DMS153 (cell line): ENCODE measurements at places on chromosomes 2 and 18.

DNA sequence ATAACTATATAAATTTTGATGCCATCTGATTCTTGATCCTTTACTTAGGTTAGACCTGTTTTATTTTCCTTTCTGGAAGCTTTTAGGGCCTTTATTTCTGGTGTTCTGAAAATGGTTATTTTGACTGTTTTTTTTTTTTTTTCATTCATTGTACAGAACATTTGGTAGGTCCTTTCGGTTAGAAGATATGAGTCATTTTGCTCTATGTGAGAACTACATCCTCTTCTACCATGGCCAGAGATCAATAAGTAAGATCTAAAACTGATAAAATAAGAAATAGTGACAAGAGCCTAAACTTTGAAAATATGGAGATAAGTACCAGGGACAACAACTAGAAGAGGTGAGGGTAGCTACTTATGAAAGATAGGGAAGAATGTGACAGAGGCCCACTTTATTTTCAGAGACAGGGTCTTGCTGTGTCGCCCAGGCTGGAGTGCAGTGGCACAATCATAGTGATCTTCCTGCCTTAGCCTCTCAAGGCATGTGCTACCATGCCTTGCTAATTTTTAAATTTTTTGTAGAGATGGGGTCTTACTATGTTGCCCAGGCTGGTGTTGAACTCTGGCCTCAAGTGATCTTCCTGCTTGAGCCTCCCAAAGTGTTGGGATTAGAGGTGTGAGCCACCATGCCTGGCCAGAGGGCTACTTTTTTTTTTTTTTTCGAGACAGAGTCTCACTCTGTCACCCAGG lies 66.5 kb downstream of the EIF2AK3 start:
- DNase-seq, result no peak

DNA sequence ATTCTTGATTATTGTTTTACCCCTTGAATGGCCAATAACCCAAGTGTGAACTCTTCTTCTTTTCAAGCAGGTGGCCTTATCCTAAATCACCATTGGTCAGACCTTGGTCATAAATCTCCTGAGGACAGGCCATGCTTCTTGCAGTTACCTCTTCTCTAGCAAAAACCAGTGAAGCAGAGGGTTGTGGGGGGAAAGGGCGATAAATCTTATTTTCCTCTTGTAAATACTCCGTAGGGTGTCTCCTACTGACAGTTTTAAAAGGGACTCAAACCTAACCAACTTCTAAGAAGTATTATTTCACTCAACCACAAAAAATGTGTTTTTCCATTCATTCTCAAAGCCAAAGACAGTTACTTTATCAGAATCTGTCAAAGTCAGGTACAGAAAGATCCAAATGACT lies 168.1 kb upstream of the RMP24 start:
- no peak for DNase-seq

- peak; percentile 69 for DNase-seq
Measured at GRCh38 chr18:62715436-62715758, at the start of gene PHLPP1. PHLPP1 (plus strand) TSS chr18:62715541; CDS start chr18:62715684, 143 bp downstream.

GRCh38 chr18:61833387-61833786 lies 59.4 kb downstream of the RNF152 start:
- peak; percentile 26 for DNase-seq

GRCh38 chr2:69735686-69736085 lies 6.2 kb upstream of the ANXA4 start:
- DNase-seq, result no peak

GRCh38 chr2:20571644-20572215 lies 79.2 kb downstream of the HS1BP3 start:
- DNase-seq, result no peak

DNA sequence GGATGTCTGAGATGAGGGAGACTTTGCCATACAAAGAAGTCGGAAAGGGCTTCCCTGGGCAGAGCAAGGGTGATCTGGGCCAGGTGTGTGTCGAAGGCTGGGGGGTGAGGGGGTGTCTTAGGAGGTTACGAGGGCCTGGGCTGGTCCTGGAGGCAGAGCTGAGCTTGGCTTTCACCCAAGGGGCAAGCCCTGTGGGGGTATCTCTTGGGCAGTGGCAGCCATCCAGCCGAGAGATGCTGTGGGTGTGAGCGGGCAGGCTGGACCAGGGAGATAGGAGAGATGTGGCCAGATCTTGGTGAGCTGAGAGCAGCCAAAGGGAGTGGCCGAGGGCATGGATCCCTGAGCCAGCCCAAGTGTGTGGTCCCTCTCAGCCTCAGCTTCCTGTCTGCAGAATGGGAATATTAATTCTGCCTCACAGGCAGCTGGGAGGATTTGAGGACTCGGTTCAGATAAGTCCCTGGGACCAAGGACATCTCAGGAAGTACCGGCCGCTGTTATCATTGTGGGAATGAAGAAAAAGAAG lies 33.0 kb downstream of the MAL start:
- DNase-seq, result no peak

- DNase-seq, result no peak
Measured at GRCh38 chr2:29723255-29724001, 198.0 kb downstream of the ALK start.

DNA sequence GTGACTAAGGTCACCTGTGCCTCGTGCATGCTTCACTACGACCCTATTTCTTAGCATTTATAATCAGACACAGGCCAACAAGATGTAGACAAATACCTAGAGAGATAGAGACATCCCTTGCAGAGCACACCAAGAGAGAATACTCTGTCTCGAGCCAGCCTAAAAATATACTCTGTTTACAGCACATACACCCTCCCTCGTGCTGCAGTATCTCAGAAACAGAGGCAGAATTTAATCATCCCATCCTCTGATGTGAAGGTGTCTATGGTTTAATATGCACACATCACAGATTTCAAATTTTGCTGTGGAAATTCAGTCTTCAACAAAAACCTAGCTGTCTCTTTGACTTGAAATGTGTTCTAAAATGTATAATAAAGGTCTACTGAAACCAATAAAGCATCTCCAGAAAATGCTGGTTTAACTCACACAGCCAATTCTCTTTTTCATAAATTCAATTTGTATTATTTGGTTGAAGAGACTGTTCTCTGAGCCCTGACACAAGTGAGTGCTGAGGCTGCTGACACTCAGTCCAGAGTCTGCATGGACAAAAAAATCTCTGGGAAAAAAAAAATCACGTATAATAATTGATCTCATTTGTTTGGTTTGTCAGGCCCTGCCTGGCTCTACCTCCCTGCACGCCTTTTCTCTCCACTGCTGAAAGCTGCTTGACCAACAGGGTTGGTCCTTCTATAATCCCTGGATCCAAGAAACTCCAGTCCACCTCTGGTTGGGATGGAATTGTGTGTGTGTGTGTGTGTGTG lies 142.0 kb upstream of the FSHR start:
- no peak for DNase-seq

DNA sequence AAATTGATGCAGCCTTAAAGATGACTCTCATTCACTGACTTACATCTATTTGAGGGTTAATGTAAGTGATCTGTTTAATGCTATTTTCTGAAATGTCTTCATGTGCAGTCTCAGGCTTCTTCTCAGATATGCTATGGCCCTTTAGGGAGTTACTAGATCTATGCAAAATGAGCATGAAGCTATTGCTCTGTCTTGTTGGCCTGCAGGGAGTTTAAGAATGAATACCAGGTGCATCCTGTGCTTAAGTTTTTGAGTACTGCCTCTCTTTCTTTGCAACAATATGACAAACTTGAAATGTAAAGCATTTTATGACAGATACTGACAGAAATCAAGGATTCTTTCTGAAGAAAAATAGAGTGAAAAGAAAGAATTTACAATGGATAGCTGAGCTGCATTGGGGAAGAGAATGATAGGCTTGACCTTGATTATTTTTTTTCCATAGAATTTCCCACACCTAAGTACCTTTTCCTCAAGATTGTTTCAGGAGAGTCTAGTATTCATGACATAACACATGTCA lies 1058.3 kb upstream of the TMEFF2 start:
- no peak for DNase-seq

- no peak for DNase-seq
Measured at GRCh38 chr18:45270289-45270771, 344.9 kb upstream of the SLC14A2 start.

GRCh38 chr2:130300258-130300969 lies 42.3 kb upstream of the IMP4 start:
- no peak for DNase-seq

DNA sequence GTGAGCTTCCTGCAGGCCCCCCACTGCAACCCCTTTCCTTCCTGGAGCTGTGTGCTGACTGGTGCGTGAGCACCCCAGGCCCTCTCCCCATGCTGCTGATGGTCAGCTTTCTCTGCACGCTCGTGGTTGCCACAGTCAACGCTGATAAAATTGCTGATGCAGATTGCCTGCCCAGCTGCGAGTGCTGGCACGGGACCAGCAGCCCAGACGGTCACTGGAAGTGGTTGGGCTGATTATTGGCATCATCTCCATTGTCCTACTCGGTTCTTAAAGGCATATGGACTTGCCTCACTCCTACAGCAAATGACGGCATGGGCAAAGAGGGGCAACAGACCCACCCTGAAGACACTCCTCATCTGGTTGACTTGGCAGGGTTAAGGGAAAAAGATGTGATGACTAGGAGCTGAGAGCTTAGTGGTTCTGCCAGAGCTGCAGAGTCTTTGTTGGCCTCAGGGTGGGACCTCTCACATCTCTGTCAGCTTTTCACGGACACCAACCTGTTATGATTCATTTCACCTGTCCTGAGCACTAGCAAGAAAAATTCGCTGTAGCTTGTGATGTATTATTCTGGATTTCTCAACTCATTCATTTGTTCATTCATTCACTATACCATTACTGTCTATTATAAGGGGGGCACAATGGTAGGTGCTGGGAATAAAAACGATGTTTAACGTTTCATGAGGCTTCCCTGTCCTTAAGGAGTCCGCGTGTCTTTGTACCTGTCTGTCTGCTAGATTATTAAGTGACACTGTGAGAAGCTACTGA lies 38.4 kb downstream of the PAX8 start:
- peak; percentile 56 for DNase-seq

DNA sequence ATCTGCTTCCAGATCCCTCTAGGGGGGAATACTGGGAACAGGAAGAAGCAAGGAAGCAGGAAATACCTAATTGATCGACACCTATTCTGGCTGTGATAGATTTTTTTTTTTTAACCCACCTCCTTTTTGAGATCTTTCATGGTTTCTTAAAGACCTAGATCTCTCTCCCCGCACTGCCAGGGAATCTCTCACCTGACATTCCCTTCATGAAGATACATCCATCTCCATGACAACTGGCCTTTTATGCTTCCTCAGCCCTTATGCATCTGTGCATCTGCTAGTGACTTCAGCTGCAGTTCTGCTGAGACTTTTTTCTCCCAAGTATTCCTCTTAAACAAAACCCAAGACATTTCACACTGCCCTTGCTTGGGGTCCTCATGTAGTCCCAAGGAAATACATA lies 21.1 kb upstream of the CPO start:
- no peak for DNase-seq

DNA sequence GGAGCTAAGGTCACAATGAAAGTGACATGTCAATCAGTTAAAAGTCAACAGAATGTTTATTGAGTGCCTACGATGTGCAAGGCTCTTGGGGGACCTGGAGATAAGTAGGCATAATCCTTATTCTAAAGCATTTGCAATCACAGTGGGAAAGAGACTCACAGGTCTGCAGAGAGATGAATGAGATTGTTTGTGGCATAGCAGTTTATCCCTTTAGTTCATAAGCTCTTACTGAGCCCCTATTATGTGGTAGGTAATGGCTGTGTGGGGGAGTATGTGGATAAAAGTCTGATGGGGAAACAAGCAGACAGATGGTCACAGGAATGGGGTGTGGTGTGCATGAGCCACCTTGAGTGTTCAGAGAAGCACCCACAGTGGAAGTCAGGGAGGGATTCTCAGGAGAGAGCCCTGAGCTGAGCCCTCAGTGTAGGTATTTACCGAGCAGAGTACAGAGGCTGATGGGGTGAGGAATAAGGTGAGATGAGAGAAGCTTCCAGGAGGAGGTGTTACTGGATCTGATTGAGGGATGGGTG lies 48.1 kb downstream of the EMILIN2 start:
- no peak for DNase-seq

DNA sequence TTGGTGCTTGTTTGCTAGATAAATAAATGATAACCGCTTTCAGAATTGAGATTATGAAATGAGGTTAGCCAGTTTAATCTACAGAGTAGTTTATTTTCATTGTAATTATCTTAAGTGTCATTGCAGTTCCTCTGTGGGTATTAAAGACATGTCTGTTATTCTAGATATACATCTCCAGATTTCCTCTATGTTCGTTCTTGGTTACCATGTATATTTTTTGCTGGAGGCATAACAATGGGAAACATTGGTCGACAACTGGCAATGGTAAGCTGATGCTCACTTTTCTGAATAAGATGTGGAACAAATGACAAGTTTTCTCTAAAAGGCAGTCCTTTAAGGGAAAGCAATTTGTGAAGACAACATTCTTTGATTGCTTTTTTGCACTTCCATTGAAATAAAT lies 18.7 kb downstream of the INSIG2 start:
- no peak for DNase-seq

- no peak for DNase-seq
Measured at GRCh38 chr2:39568561-39569006, 97.1 kb upstream of the TMEM178A start.

DNA sequence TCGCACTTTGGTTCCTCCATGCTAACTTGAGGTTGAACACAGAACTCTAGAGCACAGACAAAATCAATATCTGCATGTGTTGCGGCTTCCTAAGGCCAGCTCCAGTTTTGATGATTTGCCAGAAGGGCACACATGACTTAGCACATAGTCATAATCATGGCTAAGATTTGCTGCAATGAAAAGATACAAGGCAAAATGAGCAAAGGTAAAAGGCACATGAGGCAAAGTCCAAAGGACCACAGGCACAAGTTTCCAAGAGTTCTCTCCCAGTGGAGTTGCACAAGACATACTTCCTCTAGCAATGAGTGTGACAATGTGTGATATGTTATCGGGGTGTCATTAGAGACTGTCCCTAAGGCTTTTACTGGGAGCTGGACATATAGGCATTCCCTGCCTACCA lies 24.2 kb upstream of the CXXC1 start:
- DNase-seq, result no peak

GRCh38 chr2:10471955-10472354 lies 23.8 kb upstream of the ODC1 start:
- no peak for DNase-seq

DNA sequence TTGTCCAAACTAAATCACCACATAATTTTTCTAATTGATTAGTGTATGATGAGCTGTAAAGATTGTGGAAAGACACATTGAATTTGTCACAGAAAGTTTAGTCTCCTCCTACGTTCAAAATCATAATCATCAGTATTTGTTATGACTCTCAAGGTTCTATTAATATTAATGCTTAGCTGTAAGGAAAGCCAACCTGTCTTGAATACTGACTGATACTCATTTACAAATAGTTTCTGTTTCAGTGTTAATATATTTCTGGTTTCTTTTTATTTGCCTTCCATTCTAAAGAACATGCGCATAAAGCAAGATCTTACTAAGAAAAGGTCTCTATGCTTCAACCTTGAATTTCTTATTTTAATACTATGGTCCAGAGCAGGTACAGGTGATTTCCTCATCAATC lies 55.1 kb downstream of the CPS1 start:
- DNase-seq, result no peak
